ENCODE measurements at places on chromosomes 4 and X.

GRCh38 chr4:74038425-74039314, at the start of gene CXCL3:
TSS of gene CXCL3 (minus strand) at chr4:74038689. CDS start at chr4:74038611, 78 bp downstream.
- DNase-seq: peak; percentile 90

DNA sequence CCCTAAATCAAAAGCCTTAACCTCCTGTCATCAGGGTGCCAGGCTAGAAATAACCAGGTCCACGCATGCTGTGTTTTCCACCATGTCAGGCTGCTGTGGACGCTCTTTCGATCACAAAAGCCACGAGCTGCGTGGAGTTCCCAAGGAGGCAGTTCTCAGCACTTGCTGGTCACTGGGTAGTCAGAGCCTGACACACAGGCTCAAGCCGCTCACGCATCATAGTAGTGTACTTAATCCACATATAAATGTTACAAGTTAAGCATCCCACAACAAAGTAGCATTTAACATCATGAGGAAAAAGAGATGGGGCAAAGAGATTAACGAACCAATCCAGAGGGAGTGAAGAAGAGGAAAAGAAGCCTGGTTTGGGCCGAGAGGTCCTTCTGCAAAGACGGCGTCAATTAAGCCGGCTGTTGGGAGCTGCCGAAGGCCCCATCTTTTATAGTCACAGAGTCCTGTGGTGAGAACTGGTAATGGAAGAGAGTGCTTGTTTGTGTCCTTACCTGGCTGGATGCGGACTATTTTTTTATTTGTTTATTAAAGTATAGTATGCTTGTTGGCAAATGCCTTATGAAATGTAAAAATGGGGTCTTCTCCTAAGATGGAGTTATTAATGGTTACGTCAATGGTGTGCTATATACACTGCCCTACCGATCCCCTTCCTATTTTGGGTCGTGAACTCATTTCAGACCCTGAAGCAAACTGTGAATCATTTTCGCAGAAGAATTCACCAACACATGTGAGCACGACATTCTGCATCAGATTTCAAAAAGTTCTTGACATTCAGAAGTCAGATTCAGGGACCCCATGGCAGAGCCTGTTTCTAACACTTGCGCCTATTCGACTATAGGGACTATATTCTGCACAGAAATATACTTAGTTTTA, 675 bp downstream of the PRIMPOL start:
- DNase-seq: no peak

DNA sequence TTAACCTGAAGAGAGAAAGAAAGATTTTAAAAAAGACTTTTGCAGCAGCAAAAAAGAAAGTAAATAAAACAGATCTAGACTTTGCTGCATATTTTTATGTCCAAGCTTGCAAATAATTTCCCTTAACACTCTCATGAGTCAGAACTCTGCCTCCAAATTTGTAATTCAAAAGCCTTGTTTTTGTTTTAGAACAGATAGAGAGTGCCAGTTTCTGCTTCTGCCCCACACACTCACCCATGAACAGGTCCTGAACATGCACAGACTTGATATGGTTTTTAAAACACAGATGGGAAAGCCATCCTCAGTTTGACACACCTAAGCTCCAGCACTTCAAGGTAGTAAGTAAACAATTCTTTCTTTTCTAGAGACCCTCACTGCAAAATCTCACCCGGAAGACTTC, 39.7 kb upstream of the VCX3B start:
- DNase-seq: no peak

GRCh38 chrX:46643636-46644035, 70.1 kb downstream of the CHST7 start:
- DNase-seq: no peak

DNA sequence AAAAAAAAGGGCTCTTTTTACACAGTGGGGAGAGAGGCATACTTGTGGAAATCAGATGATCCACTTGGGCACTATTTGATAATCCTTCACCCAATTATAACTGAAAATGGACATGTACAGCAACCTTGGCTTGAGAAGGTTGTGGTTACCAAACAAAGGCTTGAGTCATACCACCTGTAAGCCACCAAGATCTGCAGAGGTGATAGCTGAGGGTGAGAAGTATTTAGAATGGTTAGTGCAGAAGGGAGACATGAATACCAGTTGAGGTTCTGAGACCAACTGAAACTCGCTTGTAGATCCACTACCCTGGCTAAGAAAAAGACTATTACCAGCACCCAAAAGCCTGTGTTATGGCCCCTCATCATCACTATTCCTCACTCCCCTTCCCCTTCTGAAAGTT, 614.0 kb downstream of the STIM2 start:
- DNase-seq: no peak

DNA sequence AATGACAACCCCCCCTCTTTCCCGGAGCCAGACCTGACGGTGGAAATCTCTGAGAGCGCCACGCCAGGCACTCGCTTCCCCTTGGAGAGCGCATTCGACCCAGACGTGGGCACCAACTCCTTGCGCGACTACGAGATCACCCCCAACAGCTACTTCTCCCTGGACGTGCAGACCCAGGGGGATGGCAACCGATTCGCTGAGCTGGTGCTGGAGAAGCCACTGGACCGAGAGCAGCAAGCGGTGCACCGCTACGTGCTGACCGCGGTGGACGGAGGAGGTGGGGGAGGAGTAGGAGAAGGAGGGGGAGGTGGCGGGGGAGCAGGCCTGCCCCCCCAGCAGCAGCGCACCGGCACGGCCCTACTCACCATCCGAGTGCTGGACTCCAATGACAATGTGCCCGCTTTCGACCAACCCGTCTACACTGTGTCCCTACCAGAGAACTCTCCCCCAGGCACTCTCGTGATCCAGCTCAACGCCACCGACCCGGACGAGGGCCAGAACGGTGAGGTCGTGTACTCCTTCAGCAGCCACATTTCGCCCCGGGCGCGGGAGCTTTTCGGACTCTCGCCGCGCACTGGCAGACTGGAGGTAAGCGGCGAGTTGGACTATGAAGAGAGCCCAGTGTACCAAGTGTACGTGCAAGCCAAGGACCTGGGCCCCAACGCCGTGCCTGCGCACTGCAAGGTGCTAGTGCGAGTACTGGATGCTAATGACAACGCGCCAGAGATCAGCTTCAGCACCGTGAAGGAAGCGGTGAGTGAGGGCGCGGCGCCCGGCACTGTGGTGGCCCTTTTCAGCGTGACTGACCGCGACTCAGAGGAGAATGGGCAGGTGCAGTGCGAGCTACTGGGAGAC, 1.6 kb downstream of the PCDH10 start:
- DNase-seq: peak; percentile 84

DNA sequence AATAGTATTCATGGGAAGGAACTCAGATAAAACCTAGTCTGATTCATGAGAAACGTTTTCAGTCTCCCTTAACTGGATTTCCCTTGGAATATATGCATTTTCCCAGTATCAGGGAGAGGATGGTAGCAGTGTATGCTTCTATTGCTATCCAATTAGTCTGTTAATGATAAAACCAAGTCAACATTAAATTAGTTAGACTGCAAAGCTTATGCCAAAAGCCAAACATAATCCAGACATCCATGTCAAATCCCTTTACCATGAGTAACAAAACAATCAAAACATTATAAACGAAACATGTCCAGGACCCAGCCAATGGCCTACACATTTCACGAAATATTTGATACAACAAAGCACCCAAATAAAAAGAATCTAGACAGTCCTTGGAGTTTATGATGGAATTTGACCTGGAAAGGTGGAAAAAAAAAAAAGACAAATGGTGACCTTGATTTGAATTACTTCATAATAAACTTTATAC, 34.5 kb upstream of the VEGFD start:
- no peak for DNase-seq

- DNase-seq: no peak
Observed at GRCh38 chrX:18598413-18598812, 73.5 kb downstream of the RS1 start.

DNA sequence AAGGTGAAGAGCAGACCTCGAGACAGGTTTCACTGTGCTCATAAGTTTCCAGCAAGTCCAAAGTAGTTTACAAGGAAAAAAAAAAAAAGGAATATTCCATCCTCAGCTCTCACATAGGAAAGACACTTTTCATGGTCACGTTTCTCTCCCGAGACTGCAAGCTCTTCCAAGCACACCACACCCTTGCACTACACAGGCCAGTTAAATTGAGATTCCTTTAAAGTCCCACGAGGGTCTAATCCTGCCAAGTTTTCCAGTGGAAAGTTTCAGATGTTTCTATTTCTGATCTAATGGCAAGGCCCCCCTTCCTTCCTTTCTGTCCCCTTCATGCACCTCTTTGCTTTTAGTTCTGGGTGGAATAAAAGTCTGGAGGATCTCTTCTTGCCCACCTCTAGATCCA, 67.9 kb upstream of the PCDH19 start:
- DNase-seq: no peak

DNA sequence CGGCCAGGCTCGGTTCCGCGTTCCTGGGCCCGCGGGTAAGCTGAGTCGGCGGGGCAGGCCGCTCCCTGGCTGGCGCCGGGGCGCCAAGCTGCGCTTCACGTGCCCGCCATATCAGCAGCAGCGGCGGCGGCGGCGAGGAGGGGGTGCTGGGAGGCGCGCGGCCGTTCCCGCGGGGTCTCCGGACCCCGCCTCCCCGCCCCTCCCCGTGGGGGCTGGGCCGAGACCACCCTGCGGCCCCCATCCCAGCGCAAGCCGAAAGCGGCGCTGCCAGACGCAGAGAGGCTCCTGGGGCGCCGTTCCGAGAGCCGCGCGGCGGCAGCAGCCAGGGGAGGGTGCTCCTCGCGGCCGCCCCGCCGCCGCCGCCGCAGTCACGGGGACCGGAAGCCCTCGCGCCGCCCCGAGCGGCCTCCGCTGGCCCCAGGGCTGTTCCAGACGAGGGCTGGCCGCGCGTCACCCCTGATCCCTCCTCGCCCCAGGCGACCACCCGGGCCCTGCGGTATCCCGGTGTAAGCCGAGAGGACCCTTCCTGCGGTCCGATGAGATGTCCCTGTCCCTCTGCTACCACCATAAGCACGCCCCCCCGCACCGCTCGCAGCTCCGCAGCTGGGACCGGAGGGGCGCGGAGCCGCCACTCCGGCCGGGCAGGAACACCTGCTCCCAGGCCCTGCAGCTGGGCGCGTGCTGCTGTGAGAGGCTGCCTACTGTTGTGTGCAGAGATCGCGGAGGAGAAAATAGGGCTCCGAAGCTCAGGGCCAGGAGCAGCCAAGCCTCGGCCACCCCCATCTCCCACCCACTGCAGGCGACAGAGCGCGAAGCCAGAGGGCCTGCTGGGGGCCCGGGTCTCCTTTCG, 7.5 kb upstream of the BCOR start:
- no peak for DNase-seq

DNA sequence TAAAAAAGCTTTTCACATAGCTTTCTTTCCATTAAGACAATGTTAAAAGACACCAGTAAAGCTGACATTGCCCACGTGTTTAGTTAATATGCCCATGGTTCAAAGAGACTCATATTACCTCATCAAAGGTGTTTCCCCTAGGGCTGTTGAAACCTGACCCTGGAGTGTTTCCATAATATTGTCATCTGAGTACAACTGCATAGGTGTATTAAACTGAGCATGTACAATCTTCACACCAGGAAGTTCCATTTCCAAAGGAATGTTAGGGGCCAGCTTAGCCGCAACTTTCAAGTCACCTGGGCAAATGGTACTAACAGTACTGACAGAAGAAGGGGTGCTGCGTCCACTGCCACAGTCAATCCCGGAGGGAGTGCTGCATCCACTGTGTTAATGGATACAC, 27.1 kb downstream of the PDLIM3 start:
- DNase-seq: no peak

DNA sequence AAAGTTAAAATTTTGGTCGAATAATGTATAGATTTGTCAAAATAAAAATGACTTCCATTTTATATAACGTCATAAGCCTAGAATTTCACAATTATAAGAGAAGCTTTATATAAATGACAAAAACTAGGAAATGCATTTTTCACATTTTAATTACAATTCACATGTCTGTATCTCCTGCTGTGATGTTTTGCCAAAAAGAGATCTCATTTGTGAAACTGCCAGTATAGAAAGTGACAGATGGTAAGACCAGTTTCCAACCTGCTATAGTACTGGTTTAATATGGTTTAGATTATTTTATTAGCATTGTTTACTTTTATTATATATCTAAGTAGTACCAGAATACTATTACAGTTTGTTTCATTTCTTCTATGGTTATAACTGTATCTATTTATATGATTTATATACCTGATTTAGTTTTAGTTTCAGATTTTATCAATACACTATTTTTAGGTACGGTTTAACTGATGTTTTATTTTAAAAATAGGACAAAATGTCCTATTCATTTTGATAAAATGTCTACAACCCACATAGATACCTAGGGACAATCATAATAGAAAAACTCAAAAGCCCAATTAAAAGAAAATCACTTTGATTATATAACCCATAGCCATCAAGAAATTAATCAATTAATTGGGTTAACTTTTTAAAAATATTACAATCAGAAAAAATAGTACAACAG, 5.4 kb upstream of the CCSER1 start:
- no peak for DNase-seq

DNA sequence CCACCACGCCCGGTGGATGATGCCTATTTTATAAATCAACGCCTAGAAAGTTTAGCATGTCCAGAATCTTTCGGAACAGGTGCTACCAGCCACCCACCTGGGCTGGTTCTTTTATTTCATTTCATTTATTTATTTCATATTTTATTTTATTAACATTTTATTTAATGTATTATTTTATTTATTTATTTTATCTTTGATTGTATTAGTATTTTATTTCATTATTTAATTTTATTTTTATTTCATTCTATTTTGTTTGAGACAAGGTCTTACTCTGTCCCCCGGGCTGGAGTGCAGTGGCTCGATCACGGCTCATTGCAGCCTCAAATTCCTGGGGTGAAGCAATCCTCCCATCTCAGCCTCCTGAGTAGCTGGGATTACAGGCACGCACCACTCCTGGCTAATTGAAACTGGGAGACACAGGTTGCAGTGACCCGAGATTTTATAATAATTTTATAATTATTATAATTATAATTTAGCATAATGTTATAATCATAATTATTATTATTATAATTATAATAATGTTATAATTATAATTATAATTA, 187.2 kb downstream of the SHOX start:
- DNase-seq: no peak

GRCh38 chr4:42350611-42351182, 46.6 kb upstream of the SHISA3 start:
- no peak for DNase-seq

- no peak for DNase-seq
Observed at GRCh38 chrX:138858438-138858837, 146.9 kb upstream of the FGF13 start.

DNA sequence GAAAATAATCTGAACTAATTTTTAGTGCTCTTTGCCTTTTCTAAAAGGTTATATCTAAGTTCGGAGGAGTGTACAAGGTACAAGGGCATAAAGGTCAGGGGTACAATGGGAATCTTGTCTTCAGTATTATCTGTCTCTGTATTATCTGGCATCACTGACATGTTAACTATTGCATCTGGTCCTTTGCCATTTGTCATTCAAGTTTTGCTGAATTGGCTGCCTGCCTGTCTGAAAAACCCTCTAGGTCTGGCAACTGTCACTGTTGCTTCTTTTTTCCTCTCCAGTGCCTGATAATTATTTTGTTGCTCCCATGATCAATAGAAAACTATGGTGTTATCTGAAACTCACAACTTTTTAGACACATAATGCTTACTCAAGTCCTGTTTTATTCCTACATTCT, 112.5 kb upstream of the STK26 start:
- no peak for DNase-seq
